ENCODE measurements at places on chromosomes 4 and X.

DNA sequence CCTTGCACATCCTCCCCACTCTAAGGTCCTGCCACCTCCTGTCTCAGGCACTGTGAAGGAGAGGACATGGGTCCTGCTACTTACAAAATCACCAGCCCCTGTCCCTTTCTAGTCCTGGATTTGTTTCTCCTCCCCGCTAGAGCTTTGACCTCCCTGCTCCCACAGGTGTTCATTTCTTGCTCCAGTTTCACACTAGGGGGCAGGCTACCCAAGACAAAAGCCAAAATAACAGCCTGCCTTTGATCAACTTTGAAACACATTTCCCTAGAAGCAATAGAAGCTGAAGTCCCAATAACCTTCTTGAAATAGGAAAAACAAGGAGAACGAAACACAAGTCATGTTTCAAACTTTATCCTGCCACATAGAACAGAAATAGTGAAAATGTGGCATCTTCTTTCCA, 164.4 kb downstream of the QDPR start:
- DNase-seq = no peak

- no peak for DNase-seq
These were observed 88.3 kb downstream of the OPHN1 start for GRCh38 chrX:68345025-68345424.

DNA sequence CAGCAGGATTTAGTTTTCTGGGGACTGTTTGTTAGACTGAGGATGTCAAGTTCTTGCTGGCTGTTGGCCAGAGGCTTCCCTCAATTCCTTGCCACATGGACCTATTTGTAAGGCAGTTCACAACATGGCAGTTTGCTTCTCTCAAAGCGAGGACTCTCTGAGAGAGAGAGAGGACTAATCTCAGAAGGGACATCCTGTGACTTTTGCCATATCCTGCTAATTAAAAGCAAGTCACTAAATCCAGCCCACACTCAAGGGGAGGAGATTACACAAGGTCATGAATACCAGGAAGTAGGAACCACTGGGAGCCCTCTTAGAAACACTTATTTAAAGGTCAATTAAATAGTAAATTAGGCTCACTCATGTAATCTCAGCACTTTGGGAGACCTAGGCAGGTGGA, 38.2 kb downstream of the PPP1R2C start:
- no peak for DNase-seq

- no peak for DNase-seq
These were observed 65.3 kb upstream of the NDUFC1 start for GRCh38 chr4:139367421-139368090.

GRCh38 chr4:185210102-185210981, 944 bp downstream of the SNX25 start:
- peak; percentile 9 for DNase-seq

DNA sequence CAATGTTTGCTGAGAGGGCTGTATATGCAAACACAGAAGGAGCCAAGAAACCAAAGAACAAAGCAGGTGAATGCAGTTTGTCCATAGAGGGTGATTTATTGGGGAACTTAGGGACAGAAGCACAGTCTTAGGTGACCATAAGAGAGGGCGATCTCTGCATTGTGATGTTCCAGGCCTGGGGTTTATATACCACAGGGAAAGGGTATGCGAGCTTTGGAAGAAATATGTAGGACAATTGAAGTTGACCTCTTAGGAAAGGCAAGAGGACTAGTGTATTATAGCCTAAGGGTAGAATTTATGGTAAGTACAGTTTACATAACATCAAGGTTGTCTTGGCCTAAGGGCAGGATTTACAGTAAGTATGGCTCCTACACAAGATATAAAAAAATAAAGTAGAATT, 27.8 kb downstream of the FAM184B start:
- no peak for DNase-seq

DNA sequence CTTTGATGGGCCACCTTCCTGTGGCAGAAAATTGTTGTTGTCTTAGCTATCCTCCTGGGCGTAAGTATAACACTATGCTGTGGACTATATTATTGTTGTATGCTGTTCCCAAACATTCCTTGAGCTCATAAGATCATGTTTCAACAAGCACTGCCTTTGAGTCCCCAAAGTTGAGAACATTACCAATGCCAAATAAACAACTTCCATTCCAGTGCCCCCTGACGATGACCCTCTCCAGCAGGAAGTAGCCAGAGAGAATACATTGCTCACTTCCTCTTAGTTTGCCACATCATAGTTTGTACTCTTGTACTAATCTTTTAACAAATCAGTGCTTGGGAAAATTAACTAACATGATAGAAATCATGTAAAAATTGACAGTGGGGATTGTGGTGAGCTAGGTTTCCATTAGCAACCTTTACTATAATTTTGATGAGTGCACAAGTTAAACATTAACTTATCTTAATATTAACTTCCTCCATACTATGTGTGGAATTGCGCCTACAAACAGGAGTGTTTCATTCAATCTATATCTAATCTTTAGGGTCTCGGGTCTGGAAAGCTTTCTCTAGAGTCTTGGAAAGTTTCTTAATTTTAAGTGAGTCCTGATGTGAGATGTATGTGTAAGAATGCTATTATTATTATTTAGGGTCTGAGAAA, 20.3 kb upstream of the DHX15 start:
- no peak for DNase-seq

- DNase-seq = no peak
These were observed 11.2 kb downstream of the USP9X start for GRCh38 chrX:41096339-41096955.

GRCh38 chr4:44162538-44163270, 285.9 kb downstream of the KCTD8 start:
- DNase-seq = no peak

DNA sequence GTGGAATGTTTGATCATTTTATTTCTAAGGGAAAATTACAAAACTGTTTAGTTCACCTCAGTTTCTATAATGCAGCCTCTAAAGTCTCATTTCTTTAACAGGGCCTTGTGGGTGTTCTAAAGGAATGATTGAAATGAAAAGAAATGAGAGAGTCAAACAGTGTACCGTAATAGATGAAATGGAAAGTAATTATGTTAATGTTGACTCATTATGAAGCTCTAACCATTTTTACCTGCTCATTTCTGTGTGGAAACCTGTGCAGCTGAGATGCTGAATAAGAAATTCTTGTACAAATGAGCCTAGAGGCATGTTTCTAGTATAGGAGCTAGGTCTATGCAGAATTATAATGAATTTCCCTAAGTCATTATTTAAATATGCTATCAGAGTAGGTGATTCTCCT, 45.2 kb upstream of the RPA4 start:
- no peak for DNase-seq

- no peak for DNase-seq
These were observed 46.5 kb downstream of the RFC1 start for GRCh38 chr4:39319676-39320075.

GRCh38 chr4:165684177-165684805, 188.7 kb upstream of the TLL1 start:
- no peak for DNase-seq

- no peak for DNase-seq
These were observed 317 bp downstream of the CMC4 start for GRCh38 chrX:155070663-155070974.

DNA sequence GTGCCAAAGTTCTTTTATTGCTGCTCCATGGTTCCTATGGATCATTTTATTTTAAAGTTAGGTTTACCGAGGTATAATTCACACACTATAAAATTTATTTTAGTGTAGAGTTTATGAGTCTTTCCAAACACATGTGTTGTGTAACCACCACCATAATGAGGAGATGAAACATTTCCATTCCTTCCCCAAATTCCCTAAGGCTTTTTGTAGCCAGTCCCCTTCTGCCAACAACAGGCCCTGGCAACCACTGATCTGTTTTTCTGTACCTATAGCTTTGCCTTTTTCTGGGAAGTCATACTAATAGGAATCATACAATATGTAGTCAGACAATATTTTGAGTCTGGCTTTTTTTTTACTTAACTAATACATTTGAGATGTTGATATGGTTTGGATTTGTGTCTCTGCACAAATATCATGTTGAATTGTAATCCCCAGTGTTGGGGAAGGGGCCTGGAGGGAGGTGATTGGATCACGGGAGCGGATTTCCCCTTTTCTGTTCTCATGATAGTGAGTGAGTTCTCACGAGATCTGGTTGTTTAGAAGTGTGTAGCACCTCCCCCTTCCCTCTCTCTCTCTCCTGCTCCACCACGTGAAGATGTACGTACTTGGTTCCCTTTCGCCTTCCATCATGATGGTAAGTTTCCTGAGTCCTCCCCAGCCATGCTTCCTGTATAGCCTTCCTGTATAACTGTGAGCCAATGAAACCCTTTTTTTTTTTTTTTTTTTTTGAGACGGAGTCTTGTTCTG, 59.6 kb upstream of the DHX15 start:
- DNase-seq = no peak

- DNase-seq = peak; percentile 29
These were observed 729 bp upstream of the IRF2 start for GRCh38 chr4:184475096-184475461.

GRCh38 chrX:44305921-44306320, 37.6 kb downstream of the EFHC2 start:
- DNase-seq = no peak

GRCh38 chr4:153241970-153242838, 38.0 kb downstream of the TRIM2 start:
- DNase-seq = no peak

DNA sequence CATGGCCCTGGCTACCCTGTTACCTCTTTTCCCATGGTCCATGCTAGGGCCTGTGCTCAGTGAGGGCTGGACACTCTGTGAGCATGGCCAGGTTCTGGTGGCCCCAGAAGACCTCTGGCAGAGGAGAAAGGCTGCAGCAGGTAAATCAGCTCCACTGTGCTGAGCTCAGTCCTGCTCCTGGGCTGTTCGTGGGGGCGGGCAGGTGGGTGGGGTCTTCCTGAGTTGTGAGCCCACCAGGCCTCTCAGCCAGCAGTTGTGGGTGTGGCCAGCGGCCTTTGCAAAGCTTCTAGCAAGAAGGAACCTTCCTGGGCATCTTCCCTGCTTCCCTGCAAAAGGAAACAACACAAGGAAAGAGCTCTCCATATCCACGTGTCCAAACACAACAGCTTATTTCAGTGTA, 85.3 kb upstream of the STX18 start:
- no peak for DNase-seq

GRCh38 chrX:1885116-1885515, 270.3 kb downstream of the ASMT start:
- DNase-seq = no peak

- no peak for DNase-seq
These were observed 340.1 kb upstream of the CTSO start for GRCh38 chr4:156293657-156294297.

DNA sequence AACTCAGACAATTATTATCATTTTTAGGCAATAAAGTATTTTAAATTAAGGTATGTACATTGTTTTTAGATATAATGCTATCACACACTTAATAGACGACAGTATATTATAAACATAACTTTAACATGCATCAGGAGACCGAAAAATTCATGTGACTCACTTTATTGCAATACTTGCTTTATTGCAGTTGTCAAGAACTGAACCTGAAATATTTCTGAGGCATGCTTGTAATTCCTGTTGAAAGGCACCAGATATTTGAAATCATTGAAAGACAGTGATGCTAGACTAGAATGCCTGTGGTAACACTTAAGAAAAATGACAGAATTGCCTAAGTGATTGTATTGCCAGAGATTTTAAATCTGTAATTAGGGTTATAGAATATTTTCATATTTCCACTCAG, 175.6 kb upstream of the MAGEB2 start:
- no peak for DNase-seq

DNA sequence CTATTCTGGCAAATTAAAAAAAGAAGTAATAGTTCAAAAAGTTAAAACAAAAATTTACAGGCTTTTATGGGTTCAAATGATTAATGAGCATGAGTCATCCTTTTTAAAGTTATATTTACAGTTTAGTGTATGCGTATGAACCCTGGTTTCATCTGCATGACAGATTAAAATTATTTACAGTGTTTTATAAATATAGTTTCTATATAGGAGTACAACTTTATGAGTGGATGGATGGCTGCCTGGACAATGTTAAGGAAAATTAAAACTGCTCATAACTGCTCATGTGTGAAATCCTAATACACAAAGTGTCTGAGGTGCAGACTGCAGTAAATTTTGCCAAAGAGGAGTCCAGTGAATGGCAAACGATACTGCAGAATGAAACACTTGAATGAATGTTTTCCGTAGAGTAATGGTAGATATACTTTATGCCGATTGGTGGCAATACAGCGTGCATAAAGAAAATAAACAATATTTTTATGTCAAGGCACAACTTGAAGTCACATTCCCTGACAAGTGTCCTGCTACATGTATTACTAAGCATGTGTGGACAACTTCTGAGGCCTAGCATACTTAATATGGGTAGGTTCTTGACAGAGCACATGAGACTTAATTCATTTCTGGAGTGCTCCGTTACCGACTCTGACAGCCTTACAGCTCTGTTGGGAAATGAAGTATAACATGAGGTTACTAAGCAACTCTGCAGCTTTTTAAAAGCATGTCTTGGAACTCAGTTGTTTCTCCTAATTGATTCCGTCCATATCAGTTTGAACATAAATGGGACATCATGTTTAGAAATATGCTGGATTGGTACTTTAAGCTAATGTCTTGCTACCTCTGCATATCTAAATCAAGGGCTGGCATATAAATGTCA, 985.6 kb upstream of the PCDH7 start:
- no peak for DNase-seq

- DNase-seq = no peak
These were observed 617 bp upstream of the PDHA1 start for GRCh38 chrX:19343085-19343534.

- DNase-seq = no peak
These were observed 332.8 kb upstream of the PUDP start for GRCh38 chrX:7480721-7481120.

DNA sequence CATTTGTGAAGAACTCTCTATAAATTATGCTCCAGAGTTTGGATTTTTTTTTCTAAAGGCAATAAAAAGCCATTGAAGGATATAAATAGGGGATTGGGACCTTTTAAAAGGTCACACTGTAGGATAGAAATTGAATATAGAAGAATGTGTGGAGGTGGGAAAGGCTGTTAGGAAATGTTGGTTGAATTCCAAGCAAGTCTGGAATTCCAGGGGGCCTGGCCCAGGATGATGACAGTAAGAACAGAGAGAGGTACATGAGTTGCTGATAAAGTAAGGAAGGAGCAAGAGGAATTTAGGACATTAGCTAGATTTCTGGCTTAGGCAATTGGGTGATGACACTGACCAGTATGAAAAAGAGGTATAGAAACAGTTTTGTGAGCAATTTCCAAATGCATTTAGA, 95.4 kb upstream of the USP38 start:
- no peak for DNase-seq

DNA sequence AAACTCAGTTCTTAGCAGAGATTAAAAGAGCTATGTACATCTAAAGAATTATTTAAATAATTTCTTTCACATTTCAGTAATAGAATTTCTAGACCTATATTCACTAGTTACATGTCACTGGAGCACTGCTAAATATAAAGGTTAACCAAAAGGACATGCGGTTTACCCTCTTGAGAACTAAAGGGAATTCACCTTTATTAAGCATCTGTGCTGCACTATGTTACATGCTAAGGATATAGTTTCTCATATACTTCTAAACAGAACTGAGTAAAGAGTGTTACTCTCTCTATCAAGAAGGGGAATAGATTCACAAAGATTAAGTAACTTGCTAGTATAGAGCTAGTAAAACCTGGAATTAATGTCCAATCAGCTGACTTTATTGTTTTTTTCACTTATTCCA, 7.6 kb downstream of the SPIN3 start:
- no peak for DNase-seq

GRCh38 chrX:38211891-38212635, 8.6 kb downstream of the SRPX start:
- DNase-seq = no peak

GRCh38 chr4:73309211-73309610, 50.6 kb upstream of the ANKRD17 start:
- DNase-seq = no peak

All from activated CD4-positive, CD25-positive, alpha-beta regulatory T cell (primary cell).